ENCODE measurements at places on chromosomes 4 and X.

- no peak for DNase-seq
These were observed 87.5 kb upstream of the INTU start for GRCh38 chr4:127545271-127545670.

- no peak for DNase-seq
These were observed 98.4 kb downstream of the AREG start for GRCh38 chr4:74543231-74543781.

DNA sequence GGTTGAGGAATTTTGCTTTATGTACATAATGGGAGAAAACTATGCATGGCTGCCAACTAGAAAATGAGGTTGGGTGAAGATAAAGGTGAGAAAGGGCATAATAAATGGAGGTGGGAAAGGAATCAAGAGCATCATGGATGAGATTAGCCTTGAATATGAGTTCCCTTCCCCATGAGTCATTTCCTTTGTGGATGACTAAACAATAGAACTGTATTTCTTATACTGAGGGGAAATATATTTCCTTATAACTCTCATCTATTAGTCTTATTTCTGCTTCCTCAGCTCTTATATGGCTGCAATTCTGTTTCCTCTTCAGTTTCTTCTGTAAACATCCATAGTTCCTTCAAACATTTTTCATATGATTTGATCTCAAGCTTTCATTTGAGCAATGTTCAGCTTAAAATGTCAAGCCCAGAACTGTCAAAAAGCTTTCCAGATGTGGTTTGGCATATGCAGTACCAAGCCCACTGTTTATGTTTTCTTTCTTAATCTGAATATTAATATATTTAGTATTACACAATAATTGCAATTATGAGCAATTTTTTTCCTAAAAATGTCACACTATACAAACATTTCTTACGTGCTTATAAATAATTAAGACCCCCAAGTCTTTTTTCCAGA is 100.7 kb upstream of the GRPR start:
- DNase-seq, result no peak

DNA sequence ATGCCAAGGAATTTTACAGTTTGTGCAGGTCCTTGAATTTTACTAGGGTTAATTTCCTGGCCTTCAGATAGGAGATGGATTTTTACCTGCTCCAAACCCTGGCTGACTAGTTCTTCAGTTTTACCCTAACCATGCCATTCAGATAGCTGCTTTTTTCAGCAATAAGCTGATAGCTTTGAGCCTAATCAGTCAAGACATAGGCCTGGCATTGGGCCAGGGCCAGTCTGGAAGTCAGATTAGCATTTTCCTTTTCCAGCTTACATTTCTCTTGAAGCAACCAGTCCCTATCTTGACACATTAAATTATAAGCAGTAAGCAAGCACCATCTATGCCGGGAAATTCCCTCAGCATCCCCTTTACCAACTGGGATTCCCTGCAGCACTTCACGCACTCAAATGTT is 177.1 kb downstream of the ADGRA3 start:
- DNase-seq, result no peak

DNA sequence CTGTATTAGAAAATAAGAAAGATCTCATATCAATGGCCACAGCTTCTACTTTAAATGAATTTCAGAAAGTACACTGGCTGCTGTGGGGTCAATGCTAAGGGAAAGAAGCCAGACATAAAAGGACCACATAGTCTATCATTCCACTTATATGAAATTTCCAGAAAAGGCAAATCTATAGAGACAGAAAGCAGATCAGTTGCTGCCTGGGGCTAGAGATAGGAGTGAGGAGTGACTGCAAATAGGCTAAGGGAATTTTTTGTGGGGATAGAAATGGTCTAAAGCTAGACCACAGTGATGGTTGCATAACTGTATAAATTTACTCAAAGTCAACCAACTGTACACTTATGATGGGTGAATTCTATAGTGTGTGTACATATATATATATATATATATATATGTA is 8.3 kb downstream of the GAB3 start:
- DNase-seq, result no peak

DNA sequence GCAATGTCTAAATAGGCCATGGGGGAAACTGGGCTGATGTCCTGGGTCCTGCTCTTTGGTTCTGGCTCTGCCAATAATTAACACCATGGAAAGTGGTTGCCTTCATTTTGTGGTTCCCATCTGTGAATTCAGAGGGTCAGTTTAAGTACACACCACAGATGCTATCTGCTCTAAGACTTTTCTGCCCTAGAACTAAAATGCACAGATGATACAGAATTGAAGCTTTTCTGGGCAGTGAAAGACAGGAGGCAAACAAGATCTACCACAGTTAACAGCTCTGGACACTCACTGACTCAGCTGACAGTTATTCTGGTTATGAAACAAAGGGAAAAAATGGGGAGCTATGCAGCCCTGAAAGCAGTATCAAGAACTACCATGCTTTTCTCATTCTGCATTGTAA is 37.3 kb downstream of the APBB2 start:
- no peak for DNase-seq

DNA sequence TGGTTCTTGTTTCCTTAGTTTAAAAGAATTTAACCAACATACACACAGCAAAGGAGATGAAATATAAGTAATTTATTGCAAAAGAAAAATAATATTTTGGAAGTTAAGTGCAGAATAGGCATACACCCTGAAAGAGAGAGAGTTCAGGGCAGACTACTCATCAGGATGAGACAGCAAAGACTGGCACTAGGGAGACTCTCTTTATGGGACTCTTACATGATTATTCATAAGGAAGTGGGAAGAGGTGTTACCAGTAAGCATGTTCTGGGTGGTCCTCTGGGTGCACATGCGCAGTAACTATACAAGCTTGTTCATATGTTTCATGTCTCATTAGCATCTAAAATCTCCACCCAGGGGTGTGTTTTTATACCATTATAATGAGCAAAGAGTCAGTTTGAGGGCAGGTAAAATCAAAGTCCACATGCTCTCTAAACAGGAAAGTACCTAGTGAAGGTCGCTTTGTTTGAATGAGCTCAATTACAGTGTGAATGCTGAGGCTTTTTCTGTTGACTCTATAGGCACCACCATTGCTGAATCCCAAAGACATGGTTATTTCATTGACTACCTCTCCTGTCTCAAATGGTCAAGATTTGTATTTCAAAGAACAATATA is 38.2 kb upstream of the PRDM5 start:
- no peak for DNase-seq

DNA sequence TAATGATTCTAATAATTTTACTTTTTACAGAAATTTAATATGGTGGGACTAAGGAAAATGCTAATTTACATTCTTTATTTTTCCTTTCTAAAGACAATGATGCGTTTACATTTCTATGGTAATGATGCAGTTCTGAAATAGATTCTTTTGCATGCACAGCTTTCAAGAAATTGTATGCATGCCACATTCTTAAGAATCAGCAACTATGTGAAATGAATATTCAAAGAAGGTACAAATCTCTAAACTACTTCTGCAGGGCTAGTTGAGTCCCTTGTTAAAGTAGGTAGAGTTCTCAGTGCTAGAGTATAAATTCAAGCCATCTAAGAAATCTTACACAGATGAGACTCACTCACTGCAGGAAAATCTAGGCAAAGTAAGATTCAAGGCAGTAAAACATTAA is 24.5 kb upstream of the GRID2 start:
- DNase-seq, result no peak

- DNase-seq, result no peak
These were observed 11.2 kb downstream of the CITED1 start for GRCh38 chrX:72294497-72294896.

GRCh38 chrX:20071511-20072079 is 45.1 kb downstream of the MAP7D2 start:
- no peak for DNase-seq

DNA sequence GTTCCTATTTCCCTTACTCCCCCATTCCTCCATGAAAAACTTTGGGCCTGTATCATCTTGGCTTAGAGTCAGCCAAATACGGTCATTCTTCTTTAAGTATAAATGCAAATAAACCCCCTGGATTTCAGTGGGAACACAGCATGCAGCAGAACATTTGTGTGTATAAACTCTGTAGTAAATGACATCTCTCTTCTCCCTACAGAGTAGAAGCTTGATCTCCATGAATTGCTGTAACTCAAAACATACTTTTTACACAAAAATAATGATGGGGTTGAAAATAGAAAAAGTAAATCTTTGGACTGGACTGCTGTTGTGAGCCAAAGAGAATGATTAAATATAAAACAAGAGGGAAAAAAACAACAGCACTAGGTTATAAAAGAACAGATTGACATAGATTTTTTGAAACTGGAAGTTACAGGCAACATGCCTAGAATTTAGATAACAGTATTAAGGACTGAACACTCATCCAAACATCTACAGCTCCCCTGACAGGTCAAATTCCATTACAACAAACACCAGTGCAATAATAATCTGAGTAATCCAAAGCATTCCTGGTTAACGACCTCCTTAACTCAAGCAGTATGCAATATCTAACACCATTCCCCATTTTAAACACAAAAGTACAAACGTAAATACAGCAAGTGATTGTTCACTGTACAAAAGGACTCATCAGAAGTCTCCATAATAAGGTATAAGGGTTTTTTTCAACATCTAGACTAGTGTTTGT is 30.7 kb downstream of the TSPAN5 start:
- DNase-seq, result no peak

DNA sequence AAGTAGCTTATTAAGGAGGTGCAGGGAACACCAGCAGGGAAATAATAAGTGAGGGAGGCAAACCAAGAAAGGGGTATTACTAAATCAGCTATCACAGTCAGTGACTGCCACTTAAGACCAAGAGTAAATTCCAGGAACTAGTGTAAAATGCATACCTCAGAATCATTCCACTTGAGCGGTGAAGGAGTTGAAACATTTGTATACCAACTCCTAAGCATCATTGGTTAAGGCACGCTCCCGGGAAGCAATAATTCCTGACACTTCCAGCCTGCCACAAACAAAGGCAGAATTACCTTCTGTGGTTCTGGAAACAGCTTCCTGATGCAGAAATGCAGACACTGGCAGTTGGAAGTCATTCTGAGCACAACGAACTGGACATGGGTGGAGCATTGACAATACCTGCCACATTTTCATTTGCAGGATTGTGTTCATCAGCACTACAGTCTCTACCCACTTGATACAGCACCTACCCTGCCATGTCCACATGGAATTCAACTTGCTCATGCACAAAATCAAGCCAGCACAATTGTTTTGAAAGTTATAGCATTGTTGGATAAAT is 82.1 kb downstream of the PPP1R2C start:
- no peak for DNase-seq

- DNase-seq, result no peak
These were observed 18.4 kb upstream of the SLC6A14 start for GRCh38 chrX:116417968-116418367.

- DNase-seq, result no peak
These were observed 236.0 kb downstream of the ANK2 start for GRCh38 chr4:113285501-113285900.

DNA sequence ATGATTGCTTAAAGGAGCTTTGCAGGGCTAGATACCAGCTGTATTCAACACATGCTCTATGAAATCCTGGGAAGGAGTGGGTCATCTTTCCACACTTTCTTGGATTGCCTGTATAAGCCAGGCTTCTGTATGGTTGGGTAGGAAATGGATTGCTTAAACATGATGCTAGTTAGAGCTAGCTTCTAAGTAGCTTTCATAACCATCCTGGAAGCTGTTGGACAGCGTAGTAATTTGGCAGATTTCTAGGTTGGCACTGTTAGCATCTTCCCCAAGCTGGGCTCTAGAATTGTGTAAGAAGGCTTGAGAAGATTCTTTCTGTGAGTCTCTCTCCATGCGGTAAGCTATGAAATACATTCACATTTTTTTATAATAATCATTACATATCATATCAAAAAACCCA is 127.3 kb downstream of the LINC00632 start:
- DNase-seq, result no peak

DNA sequence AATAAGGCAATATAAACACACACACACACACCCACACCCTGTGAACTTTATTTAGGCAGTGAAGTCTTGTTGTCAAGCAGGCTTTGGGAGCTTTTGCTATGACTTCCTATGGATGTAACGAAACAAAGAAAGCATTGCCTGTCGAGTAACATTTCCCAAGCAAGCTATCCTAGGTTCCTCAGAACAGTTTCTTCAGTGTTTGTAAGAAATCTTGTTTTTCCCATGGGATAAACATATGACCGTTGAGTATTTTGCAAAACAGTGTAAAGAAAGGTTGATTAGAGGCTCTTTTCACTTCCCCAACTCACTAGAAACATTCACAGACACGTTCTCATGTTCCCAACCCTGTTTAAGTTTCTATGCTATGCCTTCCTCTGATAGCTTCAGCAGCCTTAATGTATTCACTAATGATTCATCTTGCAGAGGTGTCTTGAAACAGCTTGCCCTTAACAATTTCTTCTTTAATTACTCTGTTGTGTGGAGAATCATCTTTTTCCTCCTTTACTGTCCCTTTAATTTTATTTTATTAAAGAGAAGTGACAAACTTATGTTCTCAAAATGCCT is 1947.1 kb upstream of the TENM3 start:
- no peak for DNase-seq

DNA sequence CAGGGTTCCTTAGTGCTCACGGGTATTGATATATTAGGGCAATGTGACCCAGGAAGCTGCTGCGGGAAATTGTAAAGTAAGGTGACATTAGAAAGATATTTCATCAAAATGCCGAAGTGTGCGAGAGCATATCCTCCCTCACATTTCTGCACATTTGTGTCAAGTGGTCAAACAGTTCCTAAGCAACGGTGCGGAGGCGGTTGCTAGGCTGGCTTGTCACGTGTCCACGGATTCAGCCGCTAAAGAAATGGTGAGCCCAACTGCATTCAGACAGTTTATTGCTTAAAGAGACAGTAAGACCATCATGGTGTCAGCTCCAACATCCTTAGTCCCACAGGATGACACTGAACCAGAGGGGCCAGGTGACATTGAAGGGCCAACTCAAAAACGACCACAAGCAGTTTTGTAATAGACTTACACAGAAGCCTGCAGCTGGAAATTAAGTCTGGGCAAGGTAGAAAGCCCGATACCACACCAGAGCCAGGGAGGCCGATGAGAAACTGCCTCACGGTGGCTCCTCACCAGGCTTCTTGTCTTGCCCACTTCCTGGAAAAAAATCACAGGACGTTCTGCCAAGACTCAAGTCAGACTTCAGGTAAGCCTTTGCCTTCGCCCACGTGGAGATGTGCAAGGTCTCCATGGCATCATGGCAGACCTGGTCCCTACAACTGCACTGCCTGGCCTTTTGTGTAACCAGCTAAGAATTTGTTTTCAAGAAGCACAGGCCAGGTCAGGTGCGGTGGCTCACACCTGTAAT is 50.4 kb downstream of the USP11 start:
- DNase-seq, result no peak

GRCh38 chr4:150863456-150863855 is 151.6 kb downstream of the LRBA start:
- DNase-seq, result no peak

DNA sequence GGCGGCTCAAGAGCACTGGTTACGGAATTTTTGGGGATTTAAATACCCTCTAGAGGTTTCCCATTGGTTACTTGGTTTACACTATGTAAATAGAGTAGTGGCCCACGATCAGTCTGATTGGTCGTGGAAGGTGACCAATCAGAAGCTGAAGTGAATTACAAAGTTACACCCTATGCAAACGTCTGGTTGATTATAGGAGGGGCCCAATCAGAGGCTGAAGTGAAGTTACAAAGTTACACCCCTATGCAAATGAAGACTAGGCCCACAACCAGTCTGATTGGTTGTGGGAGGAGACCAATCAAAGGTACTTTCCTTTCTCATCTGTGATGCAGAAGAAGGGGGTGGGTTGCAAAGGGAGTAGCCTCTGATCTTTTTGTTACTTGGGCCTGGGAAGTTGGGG is 45.1 kb upstream of the HSD17B10 start:
- DNase-seq, result no peak
